ENCODE measurements at places on chromosomes 7 and 10. TPM values are rescaled to one million over a fixed set of nuclear protein-coding genes. Genes with fewer than 3 reads are reported as not detected.

TAS2R4 gene
- polyA plus RNA-seq = 0.17 TPM

OR2A42 gene
- 0.06 TPM for polyA plus RNA-seq

SFTPA1 gene
- polyA plus RNA-seq = 0.30 TPM

BLNK gene
- 76.4 TPM for polyA plus RNA-seq

IFIT2 gene
- 7.0 TPM for polyA plus RNA-seq

CCNY gene
- 26.5 TPM for polyA plus RNA-seq

UCN3 gene
- not detected for polyA plus RNA-seq

POLR1F gene
- polyA plus RNA-seq = 7.1 TPM

PTF1A gene
- polyA plus RNA-seq = not detected

NME8 gene
- polyA plus RNA-seq = 1.3 TPM

CCL24 gene
- 11.1 TPM for polyA plus RNA-seq

TMEM243 gene
- polyA plus RNA-seq = 95.0 TPM

ZNF488 gene
- polyA plus RNA-seq = 0.02 TPM

AKR1B15 gene
- not detected for polyA plus RNA-seq

NUTM2E gene
- 0.73 TPM for polyA plus RNA-seq

DNAJC12 gene
- 0.64 TPM for polyA plus RNA-seq

FAM221A gene
- polyA plus RNA-seq = 5.1 TPM

HOXA2 gene
- polyA plus RNA-seq = 0.41 TPM

NKX1-2 gene
- polyA plus RNA-seq = not detected

AS3MT gene
- polyA plus RNA-seq = 6.3 TPM

OPTN gene
- 25.1 TPM for polyA plus RNA-seq

STEAP2 gene
- polyA plus RNA-seq = 1.1 TPM

AGR2 gene
- 0.38 TPM for polyA plus RNA-seq

RADIL gene
- 0.63 TPM for polyA plus RNA-seq

RNF148 gene
- not detected for polyA plus RNA-seq

TMEM196 gene
- polyA plus RNA-seq = not detected

ATP5F1C gene
- polyA plus RNA-seq = 187 TPM

OR6V1 gene
- polyA plus RNA-seq = not detected

KCND2 gene
- polyA plus RNA-seq = 0.02 TPM

CALHM1 gene
- polyA plus RNA-seq = 0.04 TPM

CPEB3 gene
- polyA plus RNA-seq = 1.9 TPM

LBX1 gene
- polyA plus RNA-seq = not detected

TAS2R60 gene
- polyA plus RNA-seq = not detected

HYAL4 gene
- polyA plus RNA-seq = not detected

BICC1 gene
- 0.86 TPM for polyA plus RNA-seq

GTPBP10 gene
- 13.5 TPM for polyA plus RNA-seq

MOGAT3 gene
- not detected for polyA plus RNA-seq

GPAM gene
- 2.6 TPM for polyA plus RNA-seq

PNLIP gene
- not detected for polyA plus RNA-seq

GPR15LG gene
- polyA plus RNA-seq = not detected

CRYGN gene
- polyA plus RNA-seq = 0.72 TPM

EPHA1 gene
- 0.80 TPM for polyA plus RNA-seq

KCNIP2 gene
- 1.3 TPM for polyA plus RNA-seq

GGCT gene
- polyA plus RNA-seq = 37.6 TPM
